SHP77 treated with DMSO at 0.1 percent for 48 hours (cell line): ENCODE measurements at places on chromosomes 13 and 19.

DNA sequence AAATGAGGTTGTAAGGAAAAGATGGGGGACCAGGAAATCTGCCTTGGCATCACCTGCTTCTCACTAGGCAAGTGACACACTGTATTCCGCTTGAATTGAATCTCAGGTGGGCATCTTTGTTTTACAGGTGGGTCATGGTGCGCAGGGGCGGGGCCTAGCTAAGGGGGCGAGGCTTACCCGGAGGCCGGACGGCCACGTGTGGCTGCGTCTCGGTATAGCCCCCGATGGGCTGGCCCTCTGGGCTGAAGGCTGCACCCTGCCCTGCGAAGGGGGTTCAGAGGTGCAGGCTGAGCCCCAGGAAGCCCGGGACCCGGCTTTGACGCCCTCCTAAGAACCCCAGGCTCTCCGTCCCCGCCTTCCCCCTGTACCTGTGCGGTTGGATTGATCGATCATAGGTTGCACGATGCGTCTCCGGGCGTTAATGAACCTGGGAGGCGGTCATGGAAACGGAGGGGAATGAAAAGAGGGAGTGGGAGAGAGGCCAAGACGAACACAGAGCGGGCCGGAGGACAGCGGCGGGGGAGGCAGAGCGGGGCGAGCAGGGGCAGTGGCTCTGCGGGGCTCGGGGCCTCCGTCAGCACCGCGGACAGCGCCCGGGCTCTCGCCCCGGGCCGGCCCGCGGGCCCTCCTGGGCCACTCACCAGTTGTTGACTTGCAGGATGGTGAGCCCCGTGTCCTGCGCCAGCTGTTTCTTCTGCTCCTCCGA lies 12.5 kb downstream of the MEIS3 start:
- no peak for DNase-seq

DNA sequence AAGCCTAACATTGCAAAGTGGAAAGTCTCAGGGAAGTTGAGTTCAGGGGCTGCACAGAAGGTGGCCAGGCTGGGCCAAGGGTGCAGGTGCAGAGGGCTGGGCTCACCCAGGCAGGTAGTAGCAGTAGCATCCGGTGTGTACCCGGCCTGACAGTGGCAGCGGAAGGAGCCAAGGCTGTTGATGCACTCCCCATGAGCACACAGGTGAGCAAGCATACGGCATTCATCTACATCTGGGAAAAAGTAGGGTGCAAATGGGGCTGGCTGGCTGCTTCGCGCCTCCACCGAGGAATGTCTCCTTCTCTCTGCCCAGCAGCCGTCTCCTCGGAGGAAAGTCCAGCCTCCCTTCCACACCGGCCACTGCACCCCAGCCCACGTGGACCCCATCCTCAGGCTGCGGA lies 30.6 kb downstream of the CCL25 start:
- no peak for DNase-seq

- DNase-seq, result no peak
These were observed 15.6 kb downstream of the KPNA3 start for GRCh38 chr13:49776871-49777270.

- DNase-seq, result no peak
These were observed 1.2 kb downstream of the CPT1C start for GRCh38 chr19:49692147-49692506.

- DNase-seq, result peak; percentile 80
These were observed 149.6 kb downstream of the MIPEP start for GRCh38 chr13:23739596-23739995.
